ENCODE measurements at places on chromosomes 12 and 14.
A peak's percentile ranks its signal among the peaks of the same experiment; 100 is the strongest.

DNA sequence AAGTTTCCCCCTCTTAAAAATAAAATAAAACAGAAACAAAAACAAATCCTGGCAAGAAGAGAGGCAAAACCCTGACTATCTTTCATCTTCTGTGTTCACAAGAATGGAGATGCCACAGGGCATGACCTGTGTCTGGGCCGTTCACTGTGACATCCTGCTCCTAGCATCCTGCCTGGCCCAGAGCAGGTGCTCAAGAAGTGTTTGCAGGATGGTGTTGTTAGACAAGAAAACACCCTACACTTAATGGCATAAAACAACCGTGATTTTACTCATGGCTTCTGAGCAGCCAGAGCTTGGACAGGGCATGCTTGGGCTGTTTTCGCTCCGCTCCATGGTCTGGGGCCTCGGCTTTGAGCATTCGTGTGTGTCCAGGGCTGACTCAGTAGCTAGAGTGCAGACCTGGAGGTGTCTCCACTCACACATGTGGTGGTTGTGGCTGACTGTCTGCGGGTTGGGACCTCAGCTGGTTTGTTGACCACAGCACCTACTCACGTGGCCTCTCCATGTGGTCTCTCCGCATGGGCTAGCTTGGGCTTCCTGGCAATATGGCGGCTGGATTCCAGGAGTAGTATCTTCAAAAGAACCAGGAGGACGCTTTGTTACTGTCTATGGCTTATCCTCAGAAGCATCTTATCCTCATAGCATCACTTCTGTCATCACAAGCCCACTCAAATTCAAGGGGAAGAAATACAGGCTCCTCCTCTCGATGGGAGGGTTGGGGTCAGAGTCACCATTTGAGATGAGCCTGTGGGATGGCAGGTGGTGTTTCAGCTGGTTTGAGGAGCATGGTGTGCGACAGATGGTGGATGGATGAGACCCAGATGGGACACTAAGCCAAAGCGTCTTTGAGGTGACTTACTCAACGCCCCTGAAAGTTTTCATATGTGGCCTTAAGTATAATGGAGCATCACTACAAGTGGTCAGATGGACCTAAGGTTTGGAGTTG lies 33.2 kb upstream of the FZD10 start:
- no peak for DNase-seq

GRCh38 chr12:100827901-100828520 lies 33.4 kb downstream of the ANO4 start:
- DNase-seq, result no peak

- DNase-seq, result no peak
Measured at GRCh38 chr14:104973385-104974145, 4.6 kb downstream of the AHNAK2 start.

DNA sequence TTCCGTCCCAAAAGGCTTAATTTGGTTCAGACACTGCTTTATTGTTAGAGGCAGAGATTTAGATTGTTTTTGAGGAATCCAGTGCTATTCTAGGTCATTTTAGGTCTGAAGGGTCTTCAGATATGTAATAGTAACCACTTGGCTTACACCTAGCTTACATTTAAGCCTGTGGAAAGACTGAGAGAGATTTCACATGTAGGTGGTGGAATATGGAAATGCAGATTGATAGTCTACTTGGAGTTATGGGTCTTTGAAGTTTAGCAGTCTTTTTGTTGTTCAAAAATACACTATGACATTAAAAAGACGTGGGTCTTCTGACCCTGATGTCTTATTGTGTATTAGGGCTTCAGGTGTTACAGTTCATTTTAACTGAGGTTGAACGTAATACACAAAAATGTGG lies 51.4 kb upstream of the CCT2 start:
- DNase-seq, result no peak

GRCh38 chr12:122081697-122082221 lies 3.2 kb downstream of the MLXIP start:
- DNase-seq, result no peak

GRCh38 chr12:99711246-99711645 lies 63.7 kb downstream of the GARIN6 start:
- no peak for DNase-seq

DNA sequence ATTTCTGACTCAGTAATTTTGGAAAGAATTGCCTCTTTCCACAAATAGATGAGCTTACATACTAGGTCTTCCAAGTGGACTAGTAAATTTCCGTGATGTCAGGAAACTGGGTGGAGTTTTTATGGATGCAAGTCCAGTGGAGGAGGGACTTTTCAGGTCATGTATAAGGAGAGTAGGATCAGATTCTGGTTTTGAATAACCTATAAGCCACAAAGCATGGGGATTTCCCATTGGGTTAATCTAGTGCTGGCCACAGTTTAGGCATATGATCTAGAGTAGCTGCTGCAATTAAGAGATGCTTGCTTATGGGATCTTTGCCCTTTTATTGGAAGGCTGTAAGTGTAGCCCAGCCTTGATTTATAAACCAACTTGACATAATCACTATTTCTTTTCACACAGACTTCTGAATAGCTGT lies 33.8 kb downstream of the STK38L start:
- DNase-seq, result peak; percentile 21

DNA sequence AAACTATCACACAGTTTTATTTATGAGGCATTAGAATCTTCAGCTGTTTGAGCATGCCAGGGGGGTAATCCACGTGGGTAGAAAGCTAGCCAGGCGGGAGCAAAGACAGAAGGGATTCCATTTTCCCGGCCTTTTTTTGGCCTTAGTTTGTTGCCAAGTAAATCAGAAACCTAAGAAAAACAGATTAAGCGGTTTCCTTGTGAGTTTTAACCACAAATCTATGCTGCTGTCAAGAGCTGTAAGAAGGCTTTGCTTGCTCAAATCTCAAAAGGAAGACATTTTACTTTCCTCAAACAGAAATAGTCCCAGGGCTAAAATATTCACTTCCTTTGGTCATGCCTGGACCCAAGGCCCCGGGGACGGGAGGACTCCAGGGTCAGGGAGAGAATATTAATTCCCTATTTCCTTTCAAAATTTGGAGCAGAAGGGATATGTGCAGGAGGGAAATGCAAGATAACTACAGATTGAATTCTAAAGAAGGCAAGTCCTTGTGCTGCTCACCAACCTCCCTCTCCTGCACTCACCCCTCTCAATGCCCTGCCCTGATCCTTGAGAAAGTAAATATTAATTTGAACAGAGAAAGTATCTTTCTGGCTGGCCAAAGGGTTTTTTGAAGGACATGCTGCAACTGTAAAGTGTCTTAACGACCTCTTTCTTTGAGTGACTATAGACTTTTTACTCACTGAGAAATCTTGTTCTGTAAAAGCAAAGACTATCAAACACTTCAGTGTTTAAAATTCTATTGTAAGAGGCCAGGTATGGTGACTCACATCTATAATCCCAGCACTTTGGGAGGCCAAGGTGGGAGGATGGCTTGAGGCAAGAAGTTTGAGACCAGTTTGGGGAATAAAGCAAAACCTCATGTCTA lies 75.7 kb downstream of the HSD17B6 start:
- DNase-seq, result no peak

DNA sequence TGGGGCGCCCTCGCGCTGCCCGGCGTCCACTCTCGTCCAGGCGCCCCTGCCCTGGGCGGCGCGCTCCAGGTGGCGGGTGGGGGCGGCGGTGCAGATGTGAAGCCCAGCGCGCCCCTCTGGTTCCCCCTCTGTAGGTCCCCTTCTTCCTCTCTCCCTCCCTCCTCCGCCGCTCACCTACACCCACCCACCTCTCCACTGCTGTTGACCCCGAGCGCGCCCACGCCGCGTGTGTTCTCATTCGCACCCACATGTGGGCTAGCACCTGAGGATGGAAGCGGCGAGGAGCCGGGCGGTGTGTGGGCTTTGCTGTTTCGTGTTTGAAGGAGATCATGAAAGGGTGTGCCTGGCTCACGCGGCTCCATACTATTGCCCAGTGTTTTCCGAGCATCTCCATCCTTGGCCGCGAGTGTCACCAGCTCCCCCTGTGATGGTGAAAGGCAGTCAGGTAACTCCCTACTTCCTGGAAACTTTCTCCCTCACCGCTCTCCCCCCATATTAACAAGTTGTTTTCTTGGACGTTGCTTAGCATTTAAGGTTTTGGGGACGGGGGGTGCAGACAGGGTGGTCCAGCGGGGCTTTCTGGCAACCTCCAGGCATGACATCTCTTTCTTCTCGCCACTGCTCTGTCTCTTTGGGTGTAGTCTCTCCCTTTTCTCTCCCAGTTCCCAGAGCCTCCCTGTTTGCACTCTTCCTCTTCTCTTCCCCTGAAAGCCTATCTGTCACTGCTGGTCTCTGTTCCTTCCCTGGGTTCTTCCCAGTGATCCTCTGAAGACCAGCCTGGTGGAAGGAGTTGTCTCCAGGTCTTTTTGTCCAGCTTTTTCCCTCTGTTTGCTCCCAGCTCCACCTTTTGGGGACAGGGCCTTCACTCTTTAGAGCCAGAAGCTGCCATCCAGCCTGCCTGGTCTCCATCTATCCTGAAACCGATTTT lies 1.6 kb downstream of the CACNA1C start:
- no peak for DNase-seq

GRCh38 chr14:70708717-70709570 lies 67.2 kb downstream of the TTC9 start:
- DNase-seq, result no peak

DNA sequence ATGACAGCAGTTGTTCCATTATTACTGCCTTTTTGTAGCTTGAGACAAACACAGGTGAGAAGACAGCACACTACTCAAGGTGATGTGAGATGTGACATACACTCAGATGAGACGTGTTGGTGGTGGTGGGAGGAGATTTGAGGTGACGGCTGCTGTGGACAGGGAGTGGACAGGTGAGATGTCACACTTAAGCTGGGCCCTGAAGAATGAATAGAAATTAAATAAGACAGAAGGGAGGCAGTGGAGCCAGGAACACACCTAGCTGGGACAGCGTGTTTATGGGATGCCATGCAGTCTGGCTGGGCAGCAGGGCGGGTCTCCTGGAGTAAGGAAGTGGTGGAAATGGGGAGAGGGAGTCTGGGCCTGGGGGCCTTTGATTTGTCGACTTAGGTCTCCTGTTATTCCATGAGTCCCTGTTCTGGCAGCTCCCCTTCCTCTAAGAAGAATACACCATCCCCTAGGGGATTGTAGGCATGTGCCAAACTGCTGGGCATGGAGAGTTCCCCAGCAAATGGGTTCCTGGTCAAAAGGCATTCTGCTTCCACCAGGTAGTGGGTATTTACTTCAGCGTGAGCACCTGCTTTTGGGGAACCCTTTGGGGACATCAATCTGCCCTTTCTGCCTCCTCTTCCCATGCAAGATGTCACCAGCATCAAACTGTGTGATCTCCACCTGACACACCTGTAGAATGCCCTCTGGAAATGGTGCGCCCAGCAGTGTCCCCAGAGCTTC lies 71.2 kb upstream of the ESRRB start:
- no peak for DNase-seq

GRCh38 chr12:87150969-87151662 lies 878.1 kb downstream of the C12orf50 start:
- DNase-seq, result no peak

DNA sequence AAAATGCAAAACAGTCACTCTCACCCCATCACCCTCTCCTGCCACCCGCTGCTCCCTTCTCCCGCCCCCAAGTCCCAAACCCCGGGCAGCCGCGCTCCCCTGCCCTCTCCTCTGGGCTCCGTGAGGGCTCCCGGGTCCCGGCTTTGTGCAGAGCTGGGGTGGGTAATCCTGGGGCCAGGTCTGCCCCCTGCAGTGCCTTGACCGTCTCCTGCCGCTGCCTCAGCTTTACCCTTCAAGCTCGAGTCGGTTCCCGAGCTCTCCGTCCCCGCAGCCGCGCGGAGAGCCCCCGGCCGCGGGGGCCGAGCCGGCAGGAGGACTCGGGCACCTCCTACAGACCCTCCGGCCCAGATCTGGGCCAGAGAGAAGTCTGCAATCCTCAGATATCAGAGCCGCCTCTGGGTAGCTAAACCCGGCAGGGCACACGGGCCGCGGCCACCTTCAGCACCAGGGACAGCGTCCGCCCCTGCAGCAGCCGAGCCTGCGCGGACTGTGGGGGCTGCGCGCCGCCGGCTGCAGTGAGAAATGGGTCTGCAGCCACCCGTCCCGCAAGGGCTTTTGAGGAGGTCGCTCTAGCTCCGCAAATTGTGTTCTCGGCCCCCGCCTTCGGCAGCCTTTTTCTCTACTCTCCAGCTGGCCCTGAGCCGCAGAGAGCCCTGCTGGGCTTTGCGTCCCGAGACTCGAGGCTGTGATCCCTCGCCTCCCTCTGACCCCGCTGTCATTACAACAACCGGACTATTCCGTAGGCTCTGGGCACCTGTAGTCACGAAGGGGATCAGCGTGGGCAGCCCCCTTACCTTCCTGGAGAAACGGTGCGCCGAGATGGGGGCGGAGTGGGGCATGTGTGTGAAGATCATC lies 1.2 kb downstream of the PRMT8 start:
- DNase-seq, result peak; percentile 63

GRCh38 chr12:103169-103981 lies 36.8 kb downstream of the IQSEC3 start:
- DNase-seq, result no peak

GRCh38 chr14:97543816-97544215 lies 746.6 kb downstream of the VRK1 start:
- DNase-seq, result no peak

- DNase-seq, result no peak
Measured at GRCh38 chr14:92880851-92881250, 42.1 kb upstream of the CHGA start.

GRCh38 chr14:57845802-57846531 lies 19.9 kb downstream of the SLC35F4 start:
- DNase-seq, result no peak

GRCh38 chr12:95996034-95996658 lies at the start of gene HAL:
Gene HAL, minus strand, starts transcription at chr12:95996344. Its CDS starts 434 bp downstream, at chr12:95995910.
- no peak for DNase-seq

DNA sequence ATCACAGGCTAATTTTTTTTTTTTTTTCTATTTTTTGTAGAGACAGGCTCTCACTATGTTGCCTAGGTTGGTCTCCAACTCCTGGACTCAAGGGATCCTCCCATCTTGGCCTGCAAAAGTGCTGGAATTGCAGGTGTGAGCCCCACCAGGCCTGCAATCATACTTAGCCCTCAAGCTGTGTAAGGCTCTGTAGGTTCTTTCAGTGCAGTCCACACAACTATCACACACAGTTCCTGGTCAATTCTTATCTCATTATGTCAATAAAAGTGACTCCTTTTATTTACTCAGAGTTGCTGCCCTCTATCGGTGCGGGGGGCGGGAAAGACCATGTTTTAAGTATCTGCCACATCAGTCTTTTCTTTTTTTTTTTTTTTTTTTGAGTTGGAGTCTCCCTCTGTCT lies 29.0 kb downstream of the SLC2A3 start:
- DNase-seq, result no peak

- DNase-seq, result no peak
Measured at GRCh38 chr12:40749863-40750262, 57.6 kb downstream of the CNTN1 start.

DNA sequence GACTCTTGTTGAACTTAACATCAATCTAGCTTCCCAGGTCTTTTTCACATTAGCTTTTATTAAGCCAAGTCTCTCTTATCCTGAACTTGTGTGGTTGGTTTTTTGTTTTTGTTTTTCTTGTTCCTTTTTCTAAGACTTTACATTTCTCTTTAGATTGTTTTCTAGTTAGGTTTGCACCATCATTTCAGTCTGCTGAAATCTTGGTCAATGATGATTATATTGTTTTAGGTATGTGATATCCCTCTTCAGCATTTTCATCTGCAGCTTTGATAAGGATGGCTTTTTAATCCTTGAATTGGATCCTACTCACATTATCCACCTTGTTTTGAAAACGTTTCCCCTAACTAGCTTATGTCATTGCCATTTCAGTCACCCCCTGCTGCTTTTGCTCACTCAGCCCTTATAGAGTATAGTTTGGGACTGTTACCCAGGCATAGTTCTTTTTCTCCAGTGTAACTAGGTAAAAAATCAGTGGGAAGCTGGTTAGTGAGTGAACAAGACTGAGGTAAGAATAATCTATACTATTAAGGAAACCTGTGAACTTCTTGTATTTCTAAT lies 22.0 kb downstream of the YLPM1 start:
- DNase-seq, result no peak

Measured in activated CD4-positive, alpha-beta T cell treated with anti-CD3 and anti-CD28 coated beads, Interleukin-2, amount 50 U/mL, for 48 hours (primary cell).